ENCODE measurements at places on chromosomes 2 and 18. TPM values are rescaled to one million over a fixed set of nuclear protein-coding genes. Genes with fewer than 3 reads are reported as not detected.

- no peak for DNase-seq
These were observed 86.9 kb upstream of the ZC3H15 start for GRCh38 chr2:186399082-186399644.

DNA sequence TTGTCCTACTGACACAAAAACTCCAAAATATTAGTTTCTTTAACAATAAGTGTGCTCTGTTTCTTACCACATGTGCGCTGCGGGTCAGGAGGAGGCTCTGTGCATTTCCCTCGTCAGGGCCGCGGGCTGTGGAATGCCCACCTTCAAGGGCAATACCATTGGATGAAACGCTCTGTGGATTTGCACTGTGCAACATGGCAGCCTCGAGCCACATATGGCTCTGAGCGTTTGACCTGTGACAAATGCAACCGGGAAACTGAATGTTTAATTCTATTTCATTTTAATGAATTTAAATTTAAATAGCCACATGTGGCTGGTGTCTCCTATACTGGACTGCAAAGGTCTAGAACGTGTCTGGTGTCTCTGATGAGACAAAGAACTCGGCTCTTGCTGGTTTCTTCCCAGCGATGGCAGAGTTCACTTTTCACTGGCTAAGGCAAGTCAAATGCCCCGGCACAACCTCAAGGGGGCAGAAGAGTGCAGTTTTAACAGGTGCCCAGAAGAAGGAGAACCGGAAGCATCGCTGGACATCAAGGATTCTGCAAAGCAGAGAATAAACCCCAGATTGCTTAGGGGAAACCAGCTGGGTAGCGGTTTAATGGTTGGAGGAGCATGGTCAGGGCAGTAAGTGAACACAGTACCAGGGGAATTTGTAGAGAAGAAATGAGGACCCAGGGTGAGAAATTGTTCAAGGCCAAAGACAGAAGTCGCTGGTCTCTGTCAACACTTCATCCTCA lies 37.0 kb upstream of the TMEM18 start:
- no peak for DNase-seq

DNA sequence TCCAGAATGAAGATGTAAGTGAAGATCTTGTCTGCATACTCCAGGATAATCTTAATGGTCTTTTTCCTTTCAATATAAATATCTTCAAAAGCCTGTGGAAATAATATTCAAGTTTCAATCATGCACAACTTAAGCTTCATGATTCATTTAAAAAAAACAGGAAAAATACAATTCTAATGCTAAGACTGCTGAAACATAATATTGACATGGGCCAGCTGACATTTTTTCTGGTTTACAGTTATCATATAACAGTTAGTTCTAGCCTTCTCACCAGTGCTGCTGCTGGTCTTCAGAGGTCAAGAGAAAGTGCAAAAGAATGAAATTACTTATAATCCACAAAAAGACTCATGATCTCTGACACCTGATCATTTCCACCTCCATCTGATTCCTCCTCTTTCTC lies 110.4 kb upstream of the SCN1A start:
- DNase-seq, result no peak

DNA sequence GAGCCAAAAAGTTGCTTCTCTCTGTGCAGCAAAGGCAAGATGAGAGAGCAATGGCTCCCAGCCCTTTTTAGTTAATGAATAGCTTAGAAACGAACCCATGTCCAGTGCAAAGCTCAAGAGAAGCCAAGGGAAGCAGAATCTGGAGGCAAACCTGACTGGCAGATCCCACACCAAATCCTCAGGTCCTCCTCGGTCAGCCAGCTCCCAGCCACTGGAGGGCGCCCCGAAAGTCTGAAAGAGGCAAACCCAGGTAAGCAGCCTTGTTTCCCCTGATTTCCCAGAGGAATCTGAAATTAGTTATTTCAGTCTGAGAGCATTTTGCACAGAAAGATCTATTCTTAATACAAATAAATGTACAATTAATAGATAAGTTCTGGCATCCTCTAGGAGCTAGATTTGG lies 71.3 kb upstream of the PID1 start:
- DNase-seq, result no peak

DNA sequence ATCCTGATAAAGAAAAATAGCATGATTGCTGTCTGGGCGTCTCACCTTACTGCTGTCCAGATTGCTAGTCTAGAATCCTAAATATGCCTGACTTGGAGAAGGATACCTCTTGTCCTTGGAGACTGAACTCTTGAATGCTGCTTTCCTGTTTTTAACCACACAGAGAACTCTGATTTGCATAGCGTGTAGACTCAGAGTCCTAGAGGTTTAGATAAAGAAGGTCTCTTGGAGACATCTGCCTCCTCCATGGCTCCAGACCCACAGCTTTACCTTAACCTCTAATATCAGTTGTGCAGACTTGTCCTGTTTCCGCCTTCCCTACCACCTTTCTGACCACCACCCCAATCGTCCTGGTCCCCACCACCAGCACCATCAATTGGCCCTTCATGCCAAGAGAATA lies 292.6 kb upstream of the CYRIA start:
- DNase-seq, result no peak

GRCh38 chr18:2316751-2317696 lies 254.3 kb downstream of the METTL4 start:
- DNase-seq, result no peak

IL36B gene
- not detected for total RNA-seq

GRCh38 chr2:118032169-118033013 lies 18.5 kb upstream of the CCDC93 start:
- no peak for DNase-seq

- DNase-seq, result no peak
These were observed 35.0 kb downstream of the MRPL33 start for GRCh38 chr2:27806311-27807059.

TUBB8B gene
- total RNA-seq, result not detected

DNA sequence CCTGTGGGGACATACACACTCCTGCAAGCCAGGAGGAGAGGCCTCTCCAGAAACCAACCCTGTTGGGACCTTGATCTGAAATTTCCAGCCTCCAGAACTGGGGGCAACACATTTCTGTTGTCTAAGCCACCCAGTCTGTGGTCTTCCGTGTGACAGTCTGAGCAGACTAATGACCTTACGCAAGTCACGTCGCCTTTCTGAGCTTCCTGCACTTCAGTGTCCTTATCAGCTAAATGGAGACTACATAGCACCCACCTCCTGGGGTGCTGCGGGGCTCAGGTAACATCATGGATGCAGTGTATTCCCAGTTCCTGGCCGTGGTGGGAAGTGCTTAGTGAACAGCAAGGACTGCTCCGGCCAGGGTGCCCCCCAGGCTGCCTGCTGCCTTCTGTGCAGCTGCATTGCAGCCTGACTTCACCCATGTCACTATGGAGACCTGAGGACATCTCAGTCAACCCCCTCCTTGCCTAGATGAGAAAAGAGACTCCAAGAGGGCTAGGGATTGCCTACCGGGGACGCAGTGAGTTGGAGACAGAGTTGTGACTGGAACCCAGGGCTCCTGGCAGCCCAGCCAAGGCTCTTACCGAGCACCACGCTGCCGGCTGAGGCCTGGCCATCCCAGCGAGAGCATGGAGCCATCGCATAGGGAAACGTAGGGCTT lies 61.2 kb upstream of the FZD5 start:
- no peak for DNase-seq

- no peak for DNase-seq
These were observed 46.4 kb downstream of the ASXL2 start for GRCh38 chr2:25831746-25832449.

SRD5A2 gene
- not detected for total RNA-seq

DNA sequence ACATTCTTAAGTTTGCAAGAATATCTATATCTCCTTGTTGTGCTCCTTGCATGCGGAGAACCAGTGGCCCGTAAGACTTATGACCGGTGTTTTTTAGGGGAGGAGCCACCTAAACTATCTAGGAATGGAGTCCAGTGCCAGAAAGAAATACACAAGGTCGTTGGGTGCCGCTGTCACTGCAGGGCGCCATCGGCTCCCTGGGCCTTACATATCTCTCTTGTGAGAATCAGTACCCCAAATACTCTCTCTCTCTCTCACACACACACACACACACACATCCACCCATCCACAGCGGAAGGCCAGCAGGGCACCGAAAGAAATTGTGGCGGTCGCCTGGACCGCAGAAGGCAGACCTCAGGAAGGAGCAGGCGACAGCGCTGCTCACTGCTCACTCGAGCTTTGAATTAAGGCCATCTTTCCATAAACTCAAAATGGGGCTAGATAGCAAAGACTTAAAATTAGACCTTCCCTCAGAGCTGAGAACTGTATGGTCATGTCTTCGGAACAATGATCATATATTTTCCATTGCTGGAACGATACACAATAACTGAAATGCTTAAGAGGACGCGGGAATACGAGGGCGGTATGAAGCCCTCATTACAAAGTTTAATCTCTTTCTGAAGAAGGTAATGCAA lies 10.4 kb downstream of the NR4A2 start:
- DNase-seq, result no peak

SLC4A5 gene
- total RNA-seq, result 2.0 TPM

DNA sequence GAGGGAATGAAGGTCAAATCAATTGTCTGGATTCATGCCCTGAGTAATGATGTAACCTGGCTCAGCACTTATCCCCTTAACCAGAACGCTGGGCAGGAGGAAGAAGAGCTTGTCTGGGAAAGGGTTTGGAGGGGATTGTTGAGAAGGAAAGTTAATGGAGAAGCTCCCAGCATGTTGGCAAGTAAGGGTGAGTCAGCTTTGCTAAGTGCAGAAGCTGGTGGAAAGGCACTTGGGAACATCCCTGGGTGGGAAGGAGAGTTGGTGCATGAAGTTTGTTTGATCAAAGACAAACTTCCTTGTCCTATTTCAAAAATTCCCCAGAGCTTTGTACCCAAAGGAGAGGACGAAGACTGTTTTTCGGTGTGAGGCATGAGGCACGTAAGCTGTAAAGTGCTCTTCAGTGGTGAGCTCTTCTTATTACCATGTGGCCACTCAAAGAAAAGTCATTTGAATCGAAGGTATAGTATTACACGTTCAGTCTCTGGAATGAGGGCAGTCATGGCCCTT lies 17.6 kb upstream of the DAW1 start:
- DNase-seq, result no peak

GRCh38 chr2:68031043-68031442 lies 31.8 kb downstream of the C1D start:
- no peak for DNase-seq

- DNase-seq, result no peak
These were observed 19.7 kb downstream of the ILKAP start for GRCh38 chr2:238183821-238184220.

- no peak for DNase-seq
These were observed 225.5 kb upstream of the VRK2 start for GRCh38 chr2:57821088-57821487.

POTEC gene
- total RNA-seq, result not detected

- no peak for DNase-seq
These were observed 151.1 kb downstream of the CCDC148 start for GRCh38 chr2:158305501-158305900.

DNA sequence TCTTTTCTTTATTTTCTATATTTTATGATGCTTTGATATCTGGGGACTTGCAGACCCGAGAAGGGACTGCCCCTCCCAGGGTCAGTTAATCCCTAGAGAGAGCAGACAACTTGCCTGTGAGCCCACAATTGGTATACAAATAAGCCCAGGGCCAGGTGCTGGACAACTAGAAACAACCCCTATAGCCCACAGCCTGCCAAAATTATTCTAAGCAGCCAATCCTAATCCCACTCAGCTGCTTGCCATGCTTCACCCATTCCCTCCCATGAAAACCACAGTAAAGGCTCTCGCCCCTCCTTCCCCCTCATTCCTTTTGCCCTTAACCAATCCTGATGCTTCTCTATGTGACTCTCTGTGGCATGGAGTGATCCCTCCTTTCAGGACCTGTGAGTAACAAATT lies 380.7 kb downstream of the RBM43 start:
- no peak for DNase-seq

NOTO gene
- not detected for total RNA-seq

DNA sequence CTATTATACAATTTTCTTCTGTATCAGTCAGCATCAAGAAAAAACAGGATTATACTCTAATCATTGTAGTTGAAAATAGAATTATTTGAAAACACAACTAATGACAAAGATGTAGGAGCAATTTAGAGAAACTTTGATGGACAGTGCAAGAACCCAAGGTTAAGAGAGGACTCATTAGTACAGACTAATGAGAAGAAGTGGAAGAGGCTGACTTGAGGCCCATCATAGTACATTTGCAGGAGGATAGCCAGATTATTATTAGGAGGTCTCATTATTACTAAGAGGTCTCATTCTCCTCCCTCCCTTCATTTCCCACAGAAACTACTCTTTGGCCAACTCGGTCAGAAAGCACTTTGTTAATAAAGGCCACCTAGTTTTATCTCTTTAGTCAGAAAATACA lies 1983.0 kb downstream of the SUCLG1 start:
- no peak for DNase-seq

FSHR gene
- not detected for total RNA-seq

- no peak for DNase-seq
These were observed 671.2 kb downstream of the LRRTM4 start for GRCh38 chr2:76851000-76851399.

DNA sequence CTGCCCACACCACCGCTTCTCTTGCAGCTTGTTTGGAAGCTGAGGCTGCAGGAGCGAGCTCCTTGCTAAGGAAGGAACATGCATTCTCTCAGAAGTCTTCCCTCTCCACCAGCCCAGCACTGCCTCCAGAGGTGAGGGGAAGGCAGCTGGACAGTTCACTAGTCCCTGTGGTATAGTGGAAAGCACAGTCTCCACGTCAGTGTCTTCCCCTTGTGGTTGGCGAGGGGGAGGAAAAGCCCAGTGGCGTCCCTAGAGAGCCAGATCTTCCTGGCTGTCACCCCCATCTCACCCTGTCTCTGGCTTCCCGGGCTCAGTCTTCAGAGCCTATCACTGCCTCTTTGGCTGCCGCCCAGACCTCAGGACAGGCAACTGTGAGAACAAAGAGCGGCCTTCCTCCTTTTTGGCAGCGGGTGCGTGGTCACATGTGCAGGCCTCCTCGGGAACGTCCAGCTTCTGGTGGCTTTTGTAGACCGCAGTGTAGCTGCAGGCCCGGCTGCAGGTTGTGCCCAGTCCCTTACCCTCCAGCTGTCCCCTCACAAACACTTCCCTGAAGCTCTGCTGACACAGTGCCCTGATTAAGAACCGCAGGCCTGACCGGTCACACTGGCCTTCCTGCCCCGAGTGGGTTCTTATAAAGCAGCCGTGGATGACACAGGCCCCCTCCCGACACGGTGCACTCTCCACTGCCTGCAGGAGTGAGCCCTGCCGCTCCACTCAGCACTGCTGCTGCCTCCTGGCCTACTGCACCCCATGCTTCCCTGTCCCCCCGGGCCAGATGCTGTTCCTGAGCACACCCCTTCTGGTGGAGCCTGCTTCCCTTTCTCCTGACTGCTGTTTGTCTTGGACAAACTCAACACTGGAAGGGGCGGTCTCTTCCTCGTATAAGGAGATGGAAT lies 90.9 kb downstream of the RNF144A start:
- DNase-seq, result no peak

DQX1 gene
- 0.34 TPM for total RNA-seq

- no peak for DNase-seq
These were observed 70.0 kb downstream of the SCG2 start for GRCh38 chr2:223532161-223532560.

CIDEA gene
- total RNA-seq, result not detected

GRCh38 chr2:118102433-118103082 lies 14.3 kb downstream of the INSIG2 start:
- DNase-seq, result no peak

- no peak for DNase-seq
These were observed 1.1 kb downstream of the HNRNPLL start for GRCh38 chr2:38601463-38602135.
